GM12878 (cell line): ENCODE measurements at places on chromosomes 11 and 22.

DNA sequence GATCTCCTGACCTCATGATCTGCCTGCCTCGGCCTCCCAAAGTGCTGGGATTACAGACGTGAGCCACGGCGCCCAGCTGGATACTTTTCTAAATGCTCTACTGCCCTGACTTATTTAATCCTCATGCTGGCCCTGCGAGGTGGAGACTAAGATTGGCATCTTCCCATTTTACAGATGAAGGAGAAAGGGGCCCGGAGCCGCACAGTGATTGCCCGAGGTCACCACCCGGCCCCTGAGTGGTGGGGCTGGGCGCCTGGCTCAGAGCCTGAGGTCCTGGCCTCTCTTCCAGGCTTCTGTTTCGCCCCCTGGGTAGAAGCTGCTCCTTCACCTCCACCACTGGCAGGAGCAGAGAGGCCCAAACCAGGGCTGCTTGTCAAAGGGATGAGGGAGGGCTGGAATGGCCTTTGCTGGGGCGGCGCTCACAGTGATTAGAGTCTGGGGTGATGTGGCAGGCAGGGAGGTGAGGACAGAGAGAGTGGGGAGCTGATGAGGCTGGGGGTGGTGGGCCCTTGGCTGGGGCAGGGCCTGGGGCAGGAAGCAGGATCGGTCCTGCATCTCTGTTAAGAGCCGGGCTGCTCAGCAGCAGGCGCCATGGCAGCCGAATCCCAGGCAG, 15.4 kb upstream of the MPPED1 start:
- no peak for DNase-seq

DNA sequence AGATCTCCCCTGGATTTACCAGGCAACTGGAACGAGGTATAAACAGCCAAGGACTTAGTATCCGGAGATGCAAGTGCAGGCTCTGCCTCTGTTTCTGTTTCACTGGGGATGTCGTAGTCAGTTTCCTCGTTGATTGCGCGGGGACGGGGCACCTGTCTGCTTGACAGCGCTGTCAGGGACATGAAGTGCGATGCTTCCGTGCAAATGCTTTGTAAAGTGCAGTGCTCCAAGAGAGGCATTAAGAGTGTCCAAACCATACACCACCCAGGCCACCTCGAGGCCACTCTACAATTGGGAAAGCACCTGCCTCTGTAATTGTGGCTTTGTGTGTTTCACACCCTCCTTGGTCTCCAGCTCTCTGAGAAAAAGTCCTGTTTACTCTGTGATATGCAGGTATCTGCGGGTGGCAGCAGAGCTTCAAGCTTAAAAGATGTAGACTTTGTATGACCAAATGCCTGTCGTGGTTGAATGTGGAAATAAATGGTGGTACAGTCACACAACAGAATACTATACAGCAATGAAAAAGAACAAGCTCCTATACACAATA, 18.6 kb upstream of the CD5 start:
- DNase-seq: no peak

DNA sequence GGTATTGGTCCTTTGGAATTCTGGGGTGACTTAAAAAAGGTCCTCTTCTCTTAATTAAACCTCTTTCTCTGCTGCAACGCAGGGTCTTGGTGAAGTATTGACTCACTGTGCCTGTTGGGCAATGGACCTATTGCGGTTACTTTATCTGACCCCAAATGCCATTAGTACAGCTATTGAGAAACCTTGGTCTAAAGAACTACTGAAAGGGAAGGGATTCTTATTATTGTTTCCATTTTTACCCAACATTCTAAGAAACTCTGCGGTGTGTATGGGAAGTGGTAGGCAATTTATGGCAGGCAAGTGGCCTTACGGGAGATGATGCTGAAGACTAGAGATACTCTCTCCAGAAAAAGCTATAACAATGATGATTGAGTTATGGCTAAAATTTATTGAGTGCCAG, 12.5 kb downstream of the SLC6A5 start:
- DNase-seq: no peak

GRCh38 chr22:34904486-34904885, 161.5 kb upstream of the ISX start:
- no peak for DNase-seq

DNA sequence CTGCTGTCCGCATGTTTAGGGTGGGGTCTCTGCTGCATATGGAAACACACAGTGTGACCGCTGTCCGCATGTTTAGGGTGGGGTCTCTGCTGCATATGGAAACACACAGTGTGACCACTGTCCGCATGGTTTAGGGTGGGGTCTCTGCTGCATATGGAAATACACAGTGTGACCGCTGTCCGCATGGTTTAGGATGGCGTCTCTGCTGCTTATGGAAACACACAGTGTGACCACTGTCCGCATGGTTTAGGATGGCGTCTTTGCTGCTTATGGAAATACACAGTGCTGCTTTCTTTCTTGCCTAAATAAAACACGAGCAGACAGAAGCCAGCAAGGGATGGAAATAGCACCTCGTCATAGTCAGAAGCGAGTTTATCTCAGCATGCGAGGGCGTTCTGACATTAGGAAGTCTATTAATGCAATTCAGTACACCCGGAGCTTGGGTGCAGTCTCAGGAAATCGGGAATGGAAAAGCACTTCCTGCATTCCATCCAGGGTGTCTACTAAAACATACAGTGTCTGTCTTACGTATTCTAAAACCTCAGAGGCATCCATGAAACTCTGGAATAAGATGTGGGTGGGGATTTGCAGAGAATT, 32.6 kb upstream of the TOLLIP start:
- DNase-seq: no peak

GRCh38 chr11:12372111-12372510, 5.3 kb upstream of the PARVA start:
- no peak for DNase-seq

GRCh38 chr11:12110714-12111548, 541 bp downstream of the MICAL2 start:
- DNase-seq: no peak

- peak; percentile 59 for DNase-seq
Observed at GRCh38 chr11:60251485-60252212, 8.7 kb upstream of the MS4A4E start.
